ENCODE measurements at places on chromosomes 4 and X.

DNA sequence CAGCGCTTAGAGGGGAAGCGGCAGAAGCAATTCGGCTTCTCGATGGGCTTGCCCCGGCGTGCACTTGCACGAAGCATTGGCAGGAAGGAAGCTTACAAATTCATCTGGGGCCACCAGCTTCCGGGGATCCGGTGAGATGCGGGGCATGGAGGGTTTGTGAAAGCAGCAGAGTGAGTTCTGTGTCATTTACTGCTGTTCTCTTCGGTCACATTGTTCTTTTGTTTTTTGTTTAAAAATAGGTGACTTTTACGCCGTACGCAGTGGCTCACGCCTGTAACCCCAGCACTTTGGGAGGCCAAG is 47.0 kb downstream of the ASMT start:
- no peak for DNase-seq

DNA sequence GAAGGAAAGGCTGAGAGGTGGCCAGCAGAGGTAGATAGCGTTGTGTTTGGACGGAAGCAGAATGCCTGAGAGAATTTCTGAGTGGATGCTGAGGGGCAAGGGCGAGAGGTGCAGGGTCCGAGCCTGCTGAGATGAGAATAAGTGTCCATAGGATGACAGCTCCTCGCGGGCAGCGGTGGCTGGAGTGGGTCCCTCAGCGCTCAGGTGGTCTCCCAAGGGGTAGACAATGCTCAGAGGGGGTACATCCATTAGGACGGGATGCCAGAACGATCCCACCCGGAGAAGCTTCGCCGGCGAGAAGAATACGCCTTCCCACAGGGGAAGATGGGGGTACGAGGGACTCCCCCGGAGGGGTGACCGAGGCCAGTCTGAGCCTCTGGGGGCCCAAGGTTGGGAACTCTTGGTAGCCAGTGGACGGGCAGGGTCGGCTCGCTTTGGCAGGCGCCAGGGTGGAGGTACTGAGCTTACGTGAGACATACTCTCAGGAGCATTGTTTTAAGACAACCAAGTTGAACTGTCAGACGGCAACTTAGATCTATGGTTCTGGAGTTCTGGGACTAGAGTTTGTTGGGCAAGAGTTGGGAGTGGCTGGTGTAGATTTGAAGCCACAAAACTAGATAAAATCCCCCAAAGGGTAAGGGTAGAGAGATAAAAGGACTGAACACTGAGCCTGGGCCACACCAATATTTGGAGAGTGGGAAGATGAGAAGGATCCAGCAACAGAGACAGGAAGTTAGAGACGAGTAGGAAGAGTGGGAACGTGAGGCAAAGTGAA is 15.8 kb downstream of the BRCC3 start:
- DNase-seq, result no peak

DNA sequence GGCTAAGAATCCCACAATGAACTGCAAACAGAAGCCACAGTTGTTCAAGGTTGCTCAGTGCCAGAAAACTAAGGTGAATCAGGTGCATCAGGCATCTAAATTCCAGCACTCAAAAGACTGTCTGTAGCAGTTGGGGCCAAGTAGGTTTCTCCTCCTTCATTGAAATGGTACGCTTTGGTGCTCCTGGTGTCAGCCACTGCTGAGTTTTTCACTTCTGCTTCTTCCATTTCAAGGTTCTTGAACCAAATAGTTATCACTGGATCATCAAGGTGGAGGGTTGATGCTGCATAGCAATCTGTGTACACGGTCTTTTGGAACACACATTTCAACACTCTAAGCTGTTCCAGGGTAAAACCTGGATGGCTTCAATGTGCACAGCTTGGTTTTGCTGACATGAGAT is 74.4 kb downstream of the TMA16 start:
- no peak for DNase-seq

DNA sequence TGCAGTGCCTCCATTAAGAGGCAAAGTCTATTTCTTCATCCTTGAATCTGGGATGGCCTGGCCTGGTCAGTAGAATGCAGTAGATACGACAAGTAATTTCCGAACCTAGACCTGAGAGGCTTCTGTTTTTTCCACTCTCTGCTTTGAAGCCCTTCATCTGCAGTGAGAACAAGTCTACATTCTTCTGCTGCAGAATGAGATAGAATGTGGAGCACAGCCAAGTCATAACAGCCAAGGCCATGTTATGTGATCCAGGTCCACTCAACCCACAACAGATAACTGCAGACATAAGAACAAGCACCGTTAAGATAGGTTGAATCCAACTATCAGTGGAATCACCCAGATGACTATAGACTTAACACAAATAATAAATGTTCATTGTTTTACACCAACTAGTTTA is 1297.7 kb downstream of the C4orf33 start:
- DNase-seq, result no peak

DNA sequence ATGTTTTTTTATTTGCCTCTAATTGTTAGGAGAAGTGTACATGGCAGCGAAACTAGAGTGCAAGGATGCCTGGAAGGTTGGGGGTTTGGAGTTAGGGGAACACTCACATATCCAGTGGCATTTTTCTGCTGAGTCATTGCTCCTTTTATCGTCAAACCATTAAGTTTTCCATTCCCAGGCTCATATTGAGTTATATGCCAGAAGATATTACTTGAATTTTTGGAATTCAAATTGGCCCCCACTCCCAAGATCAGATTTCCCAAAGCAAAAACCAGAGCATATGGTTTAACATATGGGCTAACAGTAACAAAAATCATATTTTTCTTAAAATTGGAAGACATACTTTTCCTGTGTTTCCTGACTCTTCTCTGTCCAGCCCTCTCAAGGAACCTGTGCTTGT is 152.7 kb downstream of the FSTL5 start:
- no peak for DNase-seq

DNA sequence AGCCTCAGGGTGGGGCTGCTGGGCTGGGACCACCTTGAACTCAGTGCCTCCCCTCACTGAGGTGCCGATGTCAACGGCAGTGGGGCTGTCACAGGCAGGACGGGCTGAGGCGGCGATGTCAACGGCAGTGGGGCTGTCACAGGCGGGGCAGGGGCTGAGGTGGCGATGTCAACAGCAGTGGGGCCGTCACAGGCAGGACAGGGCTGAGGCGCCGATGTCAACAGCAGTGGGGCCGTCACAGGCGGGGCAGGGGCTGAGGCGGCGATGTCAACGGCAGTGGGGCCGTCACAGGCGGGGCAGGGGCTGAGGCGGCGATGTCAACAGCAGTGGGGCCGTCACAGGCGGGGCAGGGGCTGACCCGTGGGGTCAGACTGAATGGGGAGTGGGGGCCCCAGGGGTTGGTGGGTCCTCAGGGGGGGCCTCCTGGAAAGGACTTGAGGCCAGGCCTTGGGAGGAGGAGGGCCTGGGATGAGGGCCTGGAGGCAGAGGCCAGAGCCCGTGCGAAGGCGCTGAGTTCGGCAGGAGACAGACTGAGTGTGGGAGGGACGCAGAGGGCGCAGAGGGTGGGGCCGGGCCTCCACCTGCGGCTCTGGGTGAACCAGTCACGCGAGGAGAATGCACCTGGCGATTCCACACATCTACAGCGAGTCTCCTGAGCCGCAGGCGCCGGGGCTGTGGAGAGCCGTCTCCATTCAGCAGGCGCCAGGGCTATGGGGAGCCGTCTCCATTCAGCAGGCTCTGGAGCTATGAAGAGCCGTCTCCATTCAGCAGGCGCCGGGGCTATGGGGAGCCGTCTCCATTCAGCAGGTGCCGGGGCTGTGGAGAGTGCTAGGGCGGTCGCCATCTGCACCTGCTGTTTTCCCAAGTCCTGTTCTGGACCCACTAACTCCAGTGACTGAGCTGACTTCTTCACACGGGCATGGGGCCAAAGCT is 22.9 kb downstream of the ATP5ME start:
- DNase-seq, result no peak

- no peak for DNase-seq
Observed at GRCh38 chr4:5340991-5341451, 289.7 kb downstream of the STK32B start.

DNA sequence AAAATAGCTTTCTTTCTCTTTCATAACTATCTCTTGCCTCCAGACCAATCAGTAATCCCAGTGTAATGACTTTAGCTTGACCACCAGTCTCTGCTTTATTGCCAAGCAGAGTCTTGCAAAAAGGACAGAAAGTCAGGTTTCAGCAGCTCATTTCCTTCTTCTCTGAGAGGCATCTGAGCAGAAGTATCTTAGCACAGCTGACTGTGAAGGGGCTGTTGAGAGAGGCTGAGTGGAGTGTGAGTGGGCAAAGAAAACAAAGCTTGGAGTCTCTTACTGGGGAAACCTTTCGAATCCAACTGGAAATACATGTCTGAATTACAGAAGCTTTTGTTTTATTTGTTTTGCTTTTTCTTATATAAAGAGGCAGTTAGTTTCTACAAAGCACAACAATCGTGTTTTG is 170.3 kb upstream of the IGFBP7 start:
- no peak for DNase-seq

GRCh38 chr4:82710197-82710929 is 88.2 kb downstream of the SCD5 start:
- no peak for DNase-seq

DNA sequence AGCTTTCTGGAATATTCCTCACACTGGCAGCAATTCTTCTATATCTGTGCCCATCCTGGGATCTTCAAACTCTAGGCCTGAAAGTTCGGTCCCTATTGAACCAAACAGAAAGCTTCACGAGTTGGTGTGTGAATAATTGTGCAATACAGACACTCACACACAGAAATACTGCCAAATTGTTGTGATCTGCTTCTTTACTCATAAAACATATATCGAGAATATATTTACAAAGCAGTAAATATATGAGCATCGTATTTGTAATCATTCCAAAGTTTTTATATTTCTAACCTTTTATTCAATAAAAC is 56.6 kb upstream of the BEX4 start:
- no peak for DNase-seq

GRCh38 chr4:74486905-74487304 is 42.0 kb downstream of the AREG start:
- no peak for DNase-seq

- no peak for DNase-seq
Observed at GRCh38 chr4:42277291-42277690, 120.0 kb upstream of the SHISA3 start.

GRCh38 chr4:46081674-46082073 is 42.2 kb downstream of the GABRG1 start:
- DNase-seq, result no peak

GRCh38 chr4:70718811-70719604 is 2.8 kb upstream of the RUFY3 start:
- DNase-seq, result no peak

DNA sequence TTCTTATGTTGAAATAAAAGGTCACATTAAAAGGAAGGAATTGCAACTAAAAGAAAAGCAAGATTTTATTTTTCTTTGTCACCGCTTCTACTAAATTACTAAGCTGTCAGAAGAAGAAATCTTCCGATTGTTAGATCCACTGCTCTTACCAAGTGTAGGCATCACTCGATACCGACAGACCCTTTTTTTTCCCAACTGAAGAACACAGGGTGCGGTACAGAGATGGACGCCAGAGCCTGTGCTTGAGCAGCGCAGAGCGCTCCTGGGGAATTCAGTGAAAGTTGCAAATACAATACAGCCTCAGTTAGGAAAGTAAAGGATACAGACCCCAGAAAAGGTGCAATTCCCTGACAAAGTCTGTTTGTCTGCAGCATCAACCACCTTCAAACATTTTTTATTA is 94.9 kb upstream of the WDR17 start:
- DNase-seq, result no peak

GRCh38 chr4:114264877-114265291 is 285.4 kb upstream of the ARSJ start:
- DNase-seq, result no peak

- no peak for DNase-seq
Observed at GRCh38 chr4:168854350-168854921, 155.6 kb downstream of the CBR4 start.

DNA sequence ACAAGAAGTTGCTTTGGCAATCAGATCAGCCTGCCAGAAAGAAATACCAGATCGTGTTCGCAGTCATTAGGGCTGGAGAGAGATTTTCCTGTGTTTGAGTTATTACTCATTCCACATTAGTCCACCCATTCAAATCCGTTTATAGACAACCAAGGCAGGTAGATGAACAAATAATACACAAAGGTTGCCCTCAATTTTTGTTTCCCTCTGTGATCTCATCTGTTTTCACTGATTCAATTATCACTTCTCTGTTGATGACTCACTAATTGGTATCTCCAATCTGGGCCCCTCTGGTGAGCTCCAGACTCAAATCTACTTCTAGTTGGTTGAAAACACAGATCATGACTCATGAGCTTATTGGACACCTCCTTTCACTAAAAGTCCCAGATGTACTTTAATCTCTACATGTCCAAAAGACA is 54.5 kb downstream of the CHM start:
- peak; percentile 2 for DNase-seq

DNA sequence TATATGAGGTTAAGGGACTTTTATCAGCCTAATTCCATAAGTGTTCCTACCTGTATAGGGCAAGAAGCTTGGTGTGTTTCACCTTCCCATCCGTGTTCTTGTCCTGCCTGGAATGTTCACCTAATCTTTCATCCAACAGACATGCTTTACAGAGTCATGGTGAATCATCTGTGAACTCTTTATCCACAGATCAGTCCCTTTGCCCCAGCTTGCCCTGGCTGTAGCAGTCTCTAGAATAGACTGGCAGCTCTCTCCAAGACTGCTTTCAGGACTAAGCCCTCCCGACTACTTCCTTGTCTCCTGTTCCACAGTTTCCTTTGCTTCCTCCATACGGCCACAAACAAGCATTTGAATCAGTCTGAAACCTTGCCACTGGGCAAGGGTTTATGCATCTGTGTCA is 177.9 kb upstream of the IL15 start:
- no peak for DNase-seq

DNA sequence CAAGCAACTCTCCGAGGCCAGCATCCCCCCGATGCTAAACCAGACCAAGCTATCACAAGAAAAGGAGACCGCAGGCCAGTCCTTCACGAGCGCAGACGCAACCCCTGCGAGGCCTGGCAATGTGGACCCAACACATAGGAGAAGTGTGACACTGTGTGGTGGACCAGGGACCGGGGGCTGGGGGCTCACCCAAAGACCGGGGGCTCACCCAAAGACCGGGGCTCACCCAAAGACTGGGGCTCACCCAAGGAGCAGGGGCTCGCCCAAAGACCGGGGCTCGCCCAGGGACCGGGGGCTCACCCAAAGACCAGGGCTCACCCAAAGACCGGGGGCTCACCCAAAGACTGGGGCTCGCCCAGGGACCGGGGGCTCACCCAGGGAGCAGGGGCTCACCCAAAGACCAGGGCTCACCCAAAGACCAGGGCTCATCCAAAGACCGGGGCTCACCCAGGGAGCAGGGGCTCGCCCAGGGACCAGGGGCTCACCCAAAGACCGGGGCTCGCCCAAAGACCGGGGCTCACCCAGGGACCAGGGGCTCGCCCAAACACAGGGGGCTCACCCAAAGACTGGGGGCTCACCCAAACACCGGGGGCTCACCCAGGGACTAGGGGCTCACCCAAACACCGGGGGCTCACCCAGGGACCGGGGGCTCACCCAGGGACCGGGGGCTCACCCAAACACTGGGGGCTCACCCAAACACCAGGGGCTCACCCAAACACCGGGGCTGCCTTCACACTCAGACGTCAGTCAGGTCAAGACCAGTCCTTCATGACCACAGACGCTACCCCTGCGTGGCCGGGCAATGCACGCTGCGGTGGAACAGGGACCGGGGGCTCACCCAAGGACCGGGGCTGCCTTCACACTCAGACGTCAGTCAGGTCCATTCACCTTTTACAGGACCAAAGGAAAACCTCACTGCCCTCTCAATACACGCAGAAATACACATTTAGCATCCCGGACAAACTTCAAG is 32.9 kb downstream of the PPP2R3B start:
- no peak for DNase-seq

GRCh38 chr4:3516061-3516835 is 16.0 kb downstream of the LRPAP1 start:
- no peak for DNase-seq

GRCh38 chrX:103101299-103102042 is 8.5 kb upstream of the NXF3 start:
- DNase-seq, result no peak

Measured in activated CD4-positive, alpha-beta T cell treated with anti-CD3 and anti-CD28 coated beads for 48 hours (primary cell).